ENCODE measurements at places on chromosomes 2 and 18. TPM values are rescaled to one million over a fixed set of nuclear protein-coding genes. Genes with fewer than 3 reads are reported as not detected.

GRCh38 chr2:134367213-134367612 lies 113.3 kb downstream of the MGAT5 start:
- no peak for DNase-seq

GRCh38 chr2:59538398-59538911 lies 1015.0 kb downstream of the BCL11A start:
- no peak for DNase-seq

DNA sequence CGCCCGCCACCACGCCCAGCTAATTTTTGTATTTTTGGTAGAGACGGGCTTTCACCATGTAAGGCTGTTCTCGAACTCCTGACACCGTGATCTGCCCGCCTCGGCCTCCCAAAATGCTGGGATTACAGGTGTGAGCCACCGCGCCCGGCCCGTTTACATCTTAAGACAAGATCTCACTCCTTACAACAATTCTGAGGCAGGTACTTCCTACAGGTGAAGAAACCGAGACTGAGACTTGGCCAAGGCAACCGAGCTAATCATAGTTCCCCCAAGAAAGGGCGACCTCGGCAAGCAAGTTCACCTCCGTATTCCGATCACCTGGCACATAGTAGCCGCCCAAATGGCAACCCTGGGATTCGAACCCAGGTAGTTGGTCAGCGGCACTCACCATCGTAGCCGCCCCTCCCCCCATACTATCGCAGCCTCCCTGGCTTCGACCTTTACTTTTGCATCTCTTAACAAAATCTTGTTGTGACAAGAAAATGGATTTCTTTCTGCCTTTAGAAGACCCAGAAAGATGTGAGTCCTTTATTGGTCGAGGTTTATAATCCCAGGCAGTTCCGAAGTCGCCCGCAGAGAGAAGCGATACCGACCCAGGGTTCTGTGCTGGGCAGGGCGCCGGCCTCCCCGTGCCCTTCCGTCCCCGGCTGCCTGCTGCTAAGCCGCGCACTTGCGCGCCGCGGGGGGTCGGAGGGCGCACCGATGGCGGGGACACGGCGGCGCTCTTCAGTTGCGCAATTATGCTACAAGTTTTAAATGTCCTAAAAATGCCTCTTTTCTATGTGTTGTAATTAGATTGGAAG lies 1.1 kb upstream of the FZD5 start:
- no peak for DNase-seq

- no peak for DNase-seq
Measured at GRCh38 chr2:157685572-157685971, 56.9 kb upstream of the ACVR1C start.

GRCh38 chr18:46199515-46200147 lies 95.4 kb downstream of the HAUS1 start:
- DNase-seq = no peak

DNA sequence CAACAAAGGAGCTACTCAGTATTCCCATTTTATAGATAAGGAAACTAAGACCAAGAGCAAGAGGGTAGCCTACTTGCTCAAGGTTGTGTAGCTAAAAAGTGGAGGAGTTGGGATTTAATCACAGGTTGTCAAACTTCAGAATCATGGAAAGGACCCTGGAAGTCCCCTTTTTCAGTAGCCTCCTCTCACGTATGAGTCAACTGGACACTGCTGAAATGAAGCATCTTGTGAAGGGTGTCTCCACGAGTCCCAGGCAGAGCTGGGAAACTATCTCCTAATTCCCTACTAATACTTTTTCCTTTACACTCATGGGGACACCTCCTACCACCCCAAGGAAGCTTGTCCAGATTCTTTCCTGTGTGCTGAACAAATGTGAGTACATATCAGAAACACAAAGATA lies 155.8 kb downstream of the RHBDD1 start:
- DNase-seq = no peak

GRCh38 chr18:23412351-23412964 lies 40.6 kb upstream of the RIOK3 start:
- DNase-seq = no peak

- DNase-seq = no peak
Measured at GRCh38 chr2:30860003-30860725, 52.9 kb upstream of the CAPN13 start.

ITGB6 gene
- total RNA-seq = not detected

PLEK gene
- 3.9 TPM for total RNA-seq

GRCh38 chr2:150167711-150168110 lies 319.8 kb downstream of the RND3 start:
- no peak for DNase-seq

DNA sequence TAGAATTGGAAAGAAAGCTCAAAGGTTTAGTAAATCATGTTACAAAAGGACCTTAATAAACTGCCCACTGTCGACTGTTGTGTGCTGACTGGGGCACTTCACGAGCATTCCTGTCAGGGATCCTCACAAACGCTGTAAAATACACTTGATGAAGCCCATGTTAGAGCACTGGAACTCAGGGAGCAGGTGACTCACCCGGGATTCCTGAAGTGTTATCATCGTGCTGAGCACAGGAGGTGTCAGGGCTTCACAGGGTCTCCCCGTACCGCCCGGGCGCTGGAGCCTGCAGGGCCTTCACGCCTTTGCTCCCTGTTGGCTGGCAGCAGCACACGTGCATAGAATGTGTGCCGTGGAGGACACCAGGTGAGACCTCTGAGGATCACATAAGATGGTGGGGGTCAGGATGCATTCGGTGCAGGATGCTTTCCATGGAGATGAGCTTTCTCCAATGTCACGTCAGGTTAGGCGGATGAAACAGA lies 187.3 kb downstream of the SNTG2 start:
- no peak for DNase-seq

RIT2 gene
- total RNA-seq = not detected

DNA sequence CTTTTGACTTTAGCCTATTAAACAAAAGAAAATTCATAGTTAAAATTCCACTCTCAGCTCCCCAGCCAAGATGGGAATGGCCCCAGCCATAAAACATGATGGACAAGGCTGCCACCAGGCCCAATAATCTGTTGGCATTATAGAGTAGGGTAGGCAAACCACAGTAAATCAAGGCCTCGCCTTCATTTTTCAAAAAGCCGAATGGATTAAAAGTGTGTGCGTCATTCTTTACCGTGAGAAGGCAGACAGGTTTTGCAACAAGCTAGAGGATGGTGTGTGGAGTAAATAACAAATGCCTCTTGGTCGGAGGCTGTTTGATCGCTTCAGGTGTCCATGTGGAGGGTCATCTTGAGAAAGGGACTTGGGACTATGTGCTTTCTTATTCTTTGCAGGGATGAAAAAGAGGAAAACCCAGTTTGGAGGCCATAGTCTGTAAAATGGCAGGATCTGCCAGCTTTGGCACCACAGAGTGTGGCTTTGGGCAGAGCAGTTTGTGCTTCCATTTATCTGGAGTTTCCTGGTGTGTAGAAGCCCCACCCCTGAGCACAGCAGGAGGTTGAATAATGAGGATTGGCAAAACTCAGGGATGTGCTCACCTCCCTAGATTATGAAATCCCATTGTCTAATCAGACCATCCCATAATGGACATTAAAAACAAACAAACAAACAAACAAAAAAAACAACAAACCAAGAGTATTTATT lies 57.1 kb upstream of the ITGB6 start:
- DNase-seq = no peak

DSG2 gene
- 0.13 TPM for total RNA-seq

- no peak for DNase-seq
Measured at GRCh38 chr2:88230911-88231310, 60.8 kb downstream of the THNSL2 start.

GALR1 gene
- not detected for total RNA-seq

DNA sequence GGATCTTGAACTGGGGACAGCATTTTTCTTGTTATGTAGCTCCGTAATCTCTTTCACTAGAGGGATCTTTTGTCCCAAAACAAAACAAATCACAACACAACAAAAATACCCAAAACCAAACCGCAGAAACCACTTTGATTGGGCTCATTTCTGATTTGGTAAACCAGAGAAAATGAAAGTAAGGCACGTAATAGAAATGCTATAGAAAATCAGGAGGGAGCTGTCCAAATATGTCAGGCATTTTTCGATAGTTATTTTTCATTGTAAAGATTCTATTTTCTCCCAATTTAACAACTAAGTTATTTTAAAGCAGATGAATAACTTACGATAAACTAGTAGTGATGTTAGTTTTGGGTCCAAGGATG lies 406.5 kb downstream of the XIRP2 start:
- DNase-seq = no peak

GRCh38 chr2:111924617-111925107 lies 26.3 kb downstream of the MERTK start:
- DNase-seq = no peak

IL36B gene
- not detected for total RNA-seq

Measured in naive thymus-derived CD4-positive, alpha-beta T cell (primary cell).